ENCODE measurements at places on chromosomes 2 and 18.

DNA sequence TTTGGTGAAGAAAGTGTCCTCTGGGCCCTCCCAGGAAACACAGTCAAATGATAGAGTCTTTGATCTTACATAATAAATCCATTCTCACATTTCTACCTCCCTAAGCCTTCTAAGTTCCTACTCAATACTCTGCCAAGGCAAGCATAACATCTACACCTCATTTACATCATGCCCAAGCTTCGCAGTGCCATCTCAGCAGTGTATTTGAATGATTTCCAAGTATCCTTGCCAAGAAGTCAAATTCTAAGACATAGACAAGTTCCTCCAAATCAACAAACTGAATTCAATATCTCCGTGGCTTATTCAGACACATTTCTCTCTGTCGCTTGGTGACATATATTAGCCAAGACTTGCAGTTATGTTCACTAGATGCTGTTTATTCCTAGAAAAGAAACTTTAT, 8.1 kb upstream of the MLPH start:
- DNase-seq: no peak

DNA sequence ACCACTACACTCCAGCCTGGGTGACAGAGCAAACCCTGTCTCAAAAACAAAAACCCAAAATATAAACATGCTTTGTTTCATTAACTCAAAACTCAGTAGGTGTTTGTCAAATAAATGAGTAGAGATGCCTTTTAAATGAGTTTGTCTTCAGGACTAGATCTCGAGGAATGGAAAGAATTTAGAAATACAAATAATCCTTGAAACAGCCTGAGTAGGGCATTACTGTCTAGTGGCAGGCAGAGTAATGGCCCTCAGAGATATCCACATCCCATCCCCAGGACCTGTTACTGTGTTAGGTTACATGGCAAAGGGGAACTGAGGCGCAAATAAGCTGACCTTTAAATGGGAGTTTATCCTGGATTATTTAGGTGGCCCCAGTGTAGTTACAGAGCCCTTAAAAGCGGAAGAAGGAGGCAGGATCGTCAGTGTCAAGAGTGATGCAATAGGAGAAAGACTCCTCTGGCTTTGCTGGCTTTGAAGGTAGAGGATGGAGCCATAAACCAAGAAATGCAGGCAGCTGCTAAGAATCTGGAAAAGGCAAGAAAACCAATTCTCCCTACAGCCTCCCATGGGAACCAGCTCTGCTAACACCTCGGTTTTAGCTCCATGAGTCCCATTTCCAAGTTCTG, 63.0 kb downstream of the CABLES1 start:
- DNase-seq: no peak

DNA sequence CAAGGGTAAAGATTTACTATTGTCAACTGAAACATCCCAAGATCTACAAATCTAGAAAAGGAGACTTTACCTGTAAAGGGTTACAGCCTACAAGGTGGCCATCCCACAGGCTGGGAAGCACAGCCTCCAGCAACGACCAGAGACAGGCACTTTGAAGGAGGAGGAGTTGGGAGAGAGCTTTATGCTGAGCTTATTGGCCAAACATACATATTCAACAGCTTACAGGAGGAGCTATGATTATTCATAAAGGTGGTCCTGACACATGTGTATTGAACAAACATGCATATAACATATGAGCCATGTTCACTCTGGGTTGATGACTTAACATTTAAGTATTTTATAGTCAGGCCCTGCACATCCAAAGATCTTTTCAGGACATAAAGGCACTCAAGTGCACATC, 11.1 kb upstream of the ABCA12 start:
- DNase-seq: no peak

DNA sequence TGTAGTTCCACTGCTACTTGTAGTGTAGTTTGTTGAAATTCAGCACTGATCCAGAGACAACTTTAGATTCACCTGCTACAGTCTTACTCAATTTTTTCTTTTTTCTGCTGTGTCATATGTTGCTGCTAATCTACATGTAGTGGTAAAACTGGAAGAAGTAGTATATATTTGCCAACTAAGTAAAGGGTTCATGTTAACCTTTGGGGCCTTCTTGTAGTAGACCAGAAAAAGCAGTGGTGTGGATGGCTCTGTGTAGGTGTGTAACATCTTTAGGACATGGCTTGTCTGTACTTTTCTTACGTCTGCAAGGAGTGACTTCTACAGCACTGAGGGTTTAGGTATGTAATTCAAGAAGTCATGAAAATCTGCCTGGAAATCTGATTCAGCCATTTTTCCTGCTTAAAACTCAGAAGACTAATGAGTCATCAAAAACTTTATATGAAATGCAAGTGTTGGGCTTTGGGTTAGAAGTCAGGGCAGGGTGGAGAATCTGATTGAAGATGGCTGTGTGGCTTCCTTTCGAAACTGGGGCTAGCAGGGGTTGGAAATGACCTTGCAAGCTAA, 8.4 kb downstream of the PTPRM start:
- DNase-seq: no peak

GRCh38 chr18:63319383-63320122, at the start of gene BCL2:
BCL2 (minus strand) TSS chr18:63319769.
- peak; percentile 44 for DNase-seq

GRCh38 chr2:195477248-195477995, 179.6 kb upstream of the SLC39A10 start:
- DNase-seq: no peak

DNA sequence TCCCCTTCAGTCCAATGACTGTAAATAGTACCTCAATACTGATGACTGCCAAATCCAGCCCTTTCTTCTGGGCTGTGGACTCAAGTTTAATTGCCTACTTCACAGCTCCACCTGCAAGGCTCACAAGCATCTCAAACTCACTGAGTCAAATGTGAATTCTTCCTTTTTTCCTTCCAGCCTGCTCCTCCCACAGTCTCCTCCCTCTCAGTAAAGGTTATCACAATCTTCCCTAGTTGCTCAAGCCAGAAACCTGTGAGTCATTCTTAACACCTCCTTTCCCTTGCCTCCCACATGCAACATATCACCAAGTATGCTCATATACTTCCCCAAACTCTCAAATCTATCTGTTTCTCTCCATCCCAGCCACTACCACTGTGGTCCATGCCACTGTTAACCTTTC, 3.7 kb upstream of the MFSD6 start:
- DNase-seq: no peak

- no peak for DNase-seq
Observed at GRCh38 chr2:108171657-108172056, 68.1 kb upstream of the SULT1C3 start.

DNA sequence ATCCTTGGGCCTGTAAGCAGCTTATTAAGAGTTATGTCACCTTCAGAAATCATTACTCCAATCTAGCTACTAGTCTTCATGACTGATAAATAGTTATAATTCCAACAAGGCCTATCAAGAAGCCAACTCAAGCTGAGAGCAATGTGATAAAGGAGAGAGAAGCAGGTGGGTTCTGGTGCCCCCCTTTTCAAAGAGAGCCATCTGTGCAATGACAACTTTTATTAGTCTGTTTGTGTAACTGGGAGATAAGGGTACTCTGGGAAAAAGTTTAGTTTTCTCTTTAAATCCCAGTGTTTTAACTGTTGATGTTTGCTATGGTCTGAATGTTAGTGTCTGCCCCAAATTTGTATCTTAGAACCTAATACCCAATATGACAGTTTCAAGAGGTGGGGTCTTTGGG, 60.6 kb downstream of the CCDC93 start:
- no peak for DNase-seq

DNA sequence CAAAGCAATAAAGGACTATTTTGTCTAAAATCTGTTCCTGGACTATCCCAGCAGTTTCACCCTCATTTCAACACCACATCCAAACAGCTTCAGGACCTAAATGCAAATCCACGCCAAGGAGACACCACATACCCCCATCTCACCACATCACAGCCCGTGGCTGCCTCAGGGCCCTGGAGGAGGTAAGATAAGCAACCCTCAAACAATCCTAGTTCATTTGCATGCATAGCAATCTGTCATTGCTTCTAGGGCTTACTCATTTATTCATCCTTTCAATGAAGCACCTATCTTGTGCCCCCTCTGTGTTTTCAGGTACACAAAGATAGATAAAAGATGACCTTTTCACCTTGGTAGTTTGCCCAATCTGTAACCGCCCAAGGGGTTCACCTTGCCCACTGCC, 86.5 kb downstream of the VSNL1 start:
- DNase-seq: no peak

GRCh38 chr2:75311993-75312392, 112.7 kb upstream of the TACR1 start:
- DNase-seq: peak; percentile 39

GRCh38 chr2:119267604-119268003, 44.0 kb downstream of the STEAP3 start:
- peak; percentile 22 for DNase-seq

DNA sequence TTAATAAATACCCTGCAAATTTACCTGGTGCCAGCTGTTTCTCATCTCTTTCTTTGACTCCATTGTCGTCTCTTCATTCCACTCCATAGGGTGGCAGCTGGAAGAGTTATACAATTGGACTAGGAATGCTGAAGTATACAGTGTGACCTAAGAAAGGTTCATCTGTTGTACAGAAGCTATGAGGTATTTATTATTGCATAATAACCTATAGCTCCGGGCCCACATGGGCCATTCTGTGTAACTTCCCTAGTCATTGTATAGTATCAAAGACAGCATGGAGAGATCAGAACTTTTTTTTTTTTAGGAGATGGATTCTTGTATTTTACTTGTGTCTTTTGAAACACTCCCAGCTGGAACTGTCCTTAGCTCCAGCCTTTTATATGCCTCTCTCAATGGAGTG, 26.2 kb downstream of the BMP10 start:
- DNase-seq: no peak

DNA sequence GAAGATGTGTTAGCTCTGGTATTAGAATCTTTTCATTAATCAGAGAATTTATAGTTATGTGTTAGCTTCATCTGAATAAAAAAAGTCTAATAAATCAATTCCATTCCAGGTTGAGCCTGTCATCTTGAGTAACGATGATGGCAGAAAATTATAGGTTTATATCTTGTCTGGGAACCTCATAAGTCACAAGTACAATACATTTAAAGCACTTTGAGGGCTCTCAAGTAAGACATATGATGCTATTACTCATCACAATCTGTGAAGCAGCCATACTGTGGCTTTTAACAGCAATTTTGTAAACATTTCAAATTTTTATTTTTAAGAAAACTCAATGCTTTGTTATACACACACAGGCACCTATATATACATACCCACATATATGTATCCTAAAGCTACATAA, 484.1 kb upstream of the VRK2 start:
- DNase-seq: no peak

DNA sequence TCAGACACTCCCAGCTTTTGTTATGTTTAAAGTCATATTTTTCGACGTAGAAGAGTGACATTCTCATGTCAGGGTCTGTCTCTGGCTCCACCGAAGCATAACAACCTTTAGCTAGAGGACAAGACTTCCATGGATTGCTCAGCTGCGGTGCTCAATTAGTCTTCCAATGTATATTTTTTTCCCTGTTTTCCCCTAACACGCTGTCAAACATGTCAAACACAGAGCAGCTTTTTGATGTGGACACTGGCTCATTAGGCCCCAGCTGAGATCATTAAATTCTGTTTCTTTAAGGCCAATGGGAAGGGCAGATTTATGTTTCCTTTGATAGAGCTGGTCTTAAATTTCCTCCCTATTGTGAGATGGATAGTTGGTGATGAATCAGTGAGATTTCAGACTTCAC, 525.4 kb downstream of the PIK3C3 start:
- DNase-seq: no peak

DNA sequence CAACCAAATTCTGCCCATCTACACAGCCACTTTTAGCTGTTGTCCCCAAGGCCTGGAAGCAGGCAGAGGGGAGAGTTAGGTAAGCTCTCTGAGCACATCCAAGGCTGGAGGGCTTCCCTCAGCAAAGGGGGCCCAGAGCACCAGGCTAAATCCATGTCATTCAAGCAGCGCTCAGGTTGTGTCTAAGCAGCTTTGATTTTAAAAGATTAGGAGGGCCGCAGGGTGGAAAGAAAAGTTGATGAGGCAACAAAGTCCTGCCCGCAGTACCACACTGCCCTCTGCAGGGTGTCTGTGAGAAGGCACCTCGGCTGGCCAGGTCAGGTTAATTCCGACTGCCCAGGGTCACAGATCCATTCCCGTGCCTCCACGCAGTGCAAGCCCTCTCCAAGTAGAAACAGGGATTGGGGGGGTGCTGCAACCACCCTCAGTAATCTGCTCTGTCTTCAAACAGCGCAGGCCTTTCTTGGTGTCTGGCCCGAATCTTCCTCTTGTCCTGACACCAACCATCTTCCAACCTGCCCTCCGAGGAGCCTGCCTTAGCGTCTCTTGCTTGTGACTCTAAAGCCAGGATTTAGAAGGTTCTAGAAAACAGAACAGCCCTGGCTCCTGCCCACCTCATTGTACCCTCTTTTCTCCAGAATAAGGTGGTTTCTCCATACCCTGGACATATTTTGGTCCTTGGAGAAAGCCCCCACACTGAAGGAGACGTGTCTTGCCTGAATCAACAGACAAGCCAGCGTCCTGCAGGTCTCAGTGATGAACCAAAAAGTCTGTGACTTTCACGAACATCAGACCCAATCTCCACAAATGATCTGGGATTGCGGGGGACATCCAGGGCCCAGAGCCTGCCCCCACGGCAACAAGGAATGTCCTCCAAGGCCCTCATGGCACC, 289.2 kb downstream of the TNS1 start:
- DNase-seq: peak; percentile 85

- no peak for DNase-seq
Observed at GRCh38 chr2:152454371-152454770, 119.4 kb downstream of the FMNL2 start.

DNA sequence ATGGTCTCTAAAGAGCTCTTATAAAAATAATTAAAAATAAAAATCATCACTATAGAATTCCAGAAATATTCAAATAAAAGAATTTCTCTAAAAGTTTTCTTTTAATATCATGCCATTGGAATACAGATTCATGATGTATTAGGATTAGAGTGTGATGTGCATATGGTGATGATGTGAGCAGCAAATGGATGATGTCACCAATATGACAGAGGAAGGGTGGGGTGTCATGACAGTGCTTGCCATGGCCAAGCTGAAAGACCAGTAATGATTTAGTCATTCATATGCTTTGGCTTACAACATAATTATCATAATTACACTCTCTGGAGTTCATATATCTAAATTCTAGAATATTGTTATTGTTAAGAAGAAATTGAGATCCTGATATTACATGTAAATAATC, 27.4 kb upstream of the TTC32 start:
- DNase-seq: no peak

GRCh38 chr2:41111836-41112627, 660.1 kb upstream of the SLC8A1 start:
- no peak for DNase-seq

GRCh38 chr2:84880645-84881521, at the start of gene TRABD2A:
TRABD2A (minus strand) TSS chr2:84881084; CDS start chr2:84881039, 45 bp downstream.
- DNase-seq: peak; percentile 87

- no peak for DNase-seq
Observed at GRCh38 chr2:29021886-29022285, 40.8 kb downstream of the TOGARAM2 start.

DNA sequence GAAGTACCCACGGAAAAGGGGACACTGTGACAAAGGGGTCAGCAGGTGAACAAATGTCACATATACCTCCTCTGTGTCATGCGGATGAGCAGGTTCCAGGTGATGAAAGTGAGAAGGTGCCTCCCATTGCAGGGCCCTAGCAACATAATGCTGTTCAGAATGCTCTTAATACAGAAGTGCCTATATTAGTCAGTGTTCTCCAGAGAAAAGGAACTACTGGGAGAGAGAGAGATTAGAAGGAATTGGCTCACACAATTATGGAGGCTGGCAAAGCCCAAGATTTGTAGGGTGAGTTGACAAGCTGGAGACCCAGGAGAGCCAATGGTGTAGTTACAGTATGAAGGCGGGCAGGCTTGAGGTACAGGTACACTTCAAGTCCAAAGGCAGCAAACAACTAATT, 98.1 kb upstream of the CDC42EP3 start:
- no peak for DNase-seq

Data from H7 (cell line).